ENCODE measurements at places on chromosomes 4 and X. TPM values are rescaled to one million over a fixed set of nuclear protein-coding genes. Genes with fewer than 3 reads are reported as not detected.

- peak; percentile 54 for DNase-seq
Measured at GRCh38 chr4:186554914-186555827, at the start of gene MTNR1A. Gene MTNR1A, minus strand, starts transcription at chr4:186555567. Its CDS starts 202 bp downstream, at chr4:186555365.

GRCh38 chr4:177302371-177303100 lies 7.1 kb upstream of the NEIL3 start:
- no peak for DNase-seq

GRCh38 chr4:81343046-81343445 lies 128.0 kb upstream of the PRKG2 start:
- DNase-seq: no peak

DNA sequence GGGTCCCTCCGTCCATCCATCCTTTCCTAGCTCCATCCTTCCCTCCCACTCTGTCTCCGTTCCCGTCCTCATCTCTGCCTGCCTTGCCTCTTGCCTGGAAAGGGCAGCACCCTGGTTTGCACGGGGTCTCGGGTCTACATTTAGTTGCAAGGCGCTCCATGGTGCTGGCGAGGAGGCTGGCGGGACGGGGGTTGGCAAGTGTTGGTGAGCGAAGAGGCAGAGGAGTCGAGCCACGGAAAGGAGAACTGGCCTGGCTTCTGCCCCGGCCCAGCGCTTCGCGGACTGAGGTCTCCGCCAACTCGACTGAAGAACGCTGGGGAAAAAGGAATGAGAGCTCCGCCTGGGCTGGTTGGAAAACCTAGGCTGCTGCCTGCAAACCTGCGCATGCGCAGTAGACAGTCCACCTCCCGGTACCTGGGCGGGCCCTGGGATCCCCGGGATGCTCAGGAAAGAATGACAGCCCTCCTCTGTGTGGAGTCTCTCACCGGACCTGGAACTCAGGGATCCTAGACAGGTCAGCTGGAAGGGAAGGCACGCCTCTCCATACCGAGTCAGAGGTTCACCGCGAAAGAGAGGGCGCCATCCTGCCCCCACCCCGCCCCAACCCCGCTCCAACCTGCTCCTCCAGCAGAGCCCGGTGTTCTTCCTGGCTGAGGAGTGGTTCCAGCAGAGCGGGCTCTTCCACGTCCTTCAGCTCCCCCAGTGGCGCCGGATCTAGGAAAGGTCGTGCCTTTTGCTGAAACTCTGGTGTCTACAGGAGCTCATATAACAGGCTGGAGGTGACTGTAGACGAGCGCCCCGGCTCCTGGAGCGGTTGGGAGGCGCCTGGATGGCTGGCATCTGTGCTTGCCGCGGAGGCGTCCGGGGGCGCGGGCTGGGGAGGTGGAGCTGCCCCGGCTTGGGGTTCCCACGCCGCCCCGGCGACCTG lies 6.0 kb downstream of the FRG2 start:
- DNase-seq: peak; percentile 78

GRCh38 chrX:98409867-98410266 lies 1526.2 kb downstream of the RPA4 start:
- DNase-seq: no peak

DNA sequence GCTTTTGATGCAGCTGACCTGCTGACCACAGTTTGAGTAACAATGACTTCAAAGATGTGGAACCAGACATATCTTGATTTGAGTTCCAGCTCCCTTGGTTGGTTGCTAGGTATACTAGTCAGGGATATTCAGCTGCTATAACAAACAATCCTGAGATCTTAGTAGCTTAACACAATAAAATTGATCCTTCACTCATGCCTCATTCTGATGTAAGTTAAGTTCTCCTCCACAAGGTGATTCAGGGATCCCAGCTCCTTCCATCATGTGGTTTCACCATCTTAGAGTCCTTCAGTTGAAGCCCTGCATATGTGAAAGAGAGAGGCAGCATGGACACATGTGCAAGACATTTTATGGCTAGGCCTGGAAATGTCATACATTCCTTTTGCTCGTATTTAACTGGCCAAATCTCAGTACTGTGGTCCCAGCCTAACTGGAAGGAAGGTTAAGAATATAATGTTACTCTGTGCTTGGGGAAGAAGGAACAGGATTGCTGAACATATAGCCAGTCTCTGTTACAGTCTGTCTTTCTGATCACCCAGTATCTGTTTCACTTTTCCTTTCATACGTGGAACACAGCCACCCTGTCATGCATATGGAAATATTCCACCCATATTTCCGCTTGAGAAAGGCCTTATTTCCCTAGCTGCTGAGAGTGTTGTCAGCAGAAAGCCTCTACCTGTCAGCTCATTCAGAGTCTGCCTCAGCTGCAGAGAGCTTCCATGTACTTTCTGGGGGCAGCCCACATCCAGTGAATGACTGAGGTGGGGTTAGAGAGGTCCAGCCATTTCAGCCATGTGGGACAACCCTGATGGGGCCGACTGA lies 7.1 kb downstream of the SMIM9 start:
- DNase-seq: no peak

DNA sequence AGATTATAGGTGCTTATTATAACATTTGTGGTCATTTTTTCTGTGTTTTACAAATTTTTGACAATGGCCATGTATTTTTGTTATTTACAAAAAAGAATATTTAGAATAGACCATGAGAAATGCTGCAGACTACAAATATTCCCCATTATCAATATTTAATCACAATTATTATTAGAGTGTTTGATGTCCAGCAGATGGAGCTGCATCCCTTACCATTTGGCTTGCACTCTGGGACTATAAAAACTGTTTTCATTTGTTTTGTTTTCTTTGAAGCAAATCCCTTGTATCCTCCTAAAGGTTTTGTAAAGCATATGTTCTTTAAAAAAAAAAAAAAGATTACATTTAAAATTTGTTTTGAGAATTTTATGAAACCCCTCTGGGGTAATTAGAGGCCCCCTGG lies 85.6 kb upstream of the CXorf66 start:
- no peak for DNase-seq

DNA sequence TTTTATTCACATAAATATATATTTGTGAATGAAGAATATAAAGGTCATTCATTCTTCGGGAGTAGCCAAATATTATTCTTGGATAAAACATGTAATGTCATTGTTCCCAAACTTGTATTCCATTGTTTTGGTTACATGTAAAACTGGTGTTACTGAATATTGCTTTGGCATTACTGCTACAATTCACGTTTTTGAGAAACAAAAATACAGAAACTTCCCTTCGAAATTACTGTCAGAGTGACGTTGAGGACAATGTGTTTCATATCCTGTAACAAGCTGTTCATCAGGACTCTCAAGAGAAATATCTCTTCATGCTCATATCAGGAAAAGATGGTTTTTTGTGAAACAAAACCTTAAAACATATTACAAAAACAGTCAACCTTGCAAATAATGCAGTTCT lies 258.9 kb upstream of the DDX53 start:
- no peak for DNase-seq

DNA sequence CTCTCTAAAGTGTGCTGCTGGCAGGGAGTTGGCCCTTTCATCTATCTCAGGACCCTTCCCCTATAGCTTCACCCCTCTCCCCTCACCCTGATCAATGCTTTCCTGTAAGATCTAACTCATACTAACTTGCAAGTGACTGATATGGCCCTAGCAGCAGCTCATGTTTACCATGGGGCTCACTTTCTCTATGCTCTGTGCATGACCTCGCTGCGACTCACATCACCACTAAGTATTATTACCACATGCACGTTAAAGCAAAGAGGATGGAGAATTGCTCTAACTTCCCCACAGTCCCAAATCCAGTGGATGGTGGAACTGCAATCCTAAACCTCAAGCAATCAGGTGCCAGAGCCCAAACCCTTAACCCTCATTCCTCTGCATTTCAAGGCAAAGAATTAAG lies 626.6 kb downstream of the MID1IP1 start:
- no peak for DNase-seq

DNA sequence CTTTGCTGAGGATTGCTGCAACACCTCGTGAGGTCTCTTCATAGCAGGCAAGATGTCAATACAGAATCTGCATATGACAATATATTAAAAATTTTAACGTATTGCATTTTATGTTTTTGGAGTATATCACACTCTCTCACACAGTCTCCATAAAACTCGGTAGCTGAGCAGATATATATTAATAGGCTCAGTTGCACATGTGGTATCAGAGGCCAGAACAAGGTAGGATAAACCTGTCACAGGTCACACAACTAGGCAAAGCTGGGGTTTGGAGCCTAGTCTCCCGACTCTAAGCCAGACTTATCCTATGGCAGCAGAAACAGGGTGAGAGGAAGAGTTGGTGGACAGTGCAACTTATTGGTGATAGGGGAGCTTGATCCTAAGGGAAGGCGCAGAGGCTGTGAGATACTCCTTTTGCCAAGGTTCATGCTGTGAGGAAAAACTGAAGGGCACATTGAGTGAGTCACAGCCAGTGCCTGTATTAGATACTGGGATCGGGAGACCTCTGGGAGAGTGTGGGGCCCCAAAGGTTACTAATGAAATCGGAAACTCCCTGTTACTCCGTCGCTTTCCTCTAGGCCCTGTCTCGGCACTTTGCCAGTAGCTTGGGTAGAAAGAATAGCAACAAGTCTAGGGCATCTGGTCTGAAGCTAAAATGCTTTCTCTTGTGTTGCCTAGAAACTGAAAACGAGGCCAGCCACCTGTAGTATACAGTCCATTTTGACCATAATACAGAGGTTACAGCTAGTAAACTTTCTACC lies 195.7 kb downstream of the ARHGAP10 start:
- DNase-seq: no peak

GRCh38 chr4:55303760-55304165 lies 42.3 kb upstream of the SRD5A3 start:
- DNase-seq: no peak

The HPRT1 gene
- 57.8 TPM for total RNA-seq

The IL21 gene
- total RNA-seq: not detected

The FAM184B gene
- total RNA-seq: 0.09 TPM

The SPATA18 gene
- total RNA-seq: 11.6 TPM

All from kidney (tissue), 22 donors.